ENCODE measurements at places on chromosomes 2 and 18.

GRCh38 chr18:8319798-8320489, 289.3 kb upstream of the RAB12 start:
- no peak for DNase-seq

DNA sequence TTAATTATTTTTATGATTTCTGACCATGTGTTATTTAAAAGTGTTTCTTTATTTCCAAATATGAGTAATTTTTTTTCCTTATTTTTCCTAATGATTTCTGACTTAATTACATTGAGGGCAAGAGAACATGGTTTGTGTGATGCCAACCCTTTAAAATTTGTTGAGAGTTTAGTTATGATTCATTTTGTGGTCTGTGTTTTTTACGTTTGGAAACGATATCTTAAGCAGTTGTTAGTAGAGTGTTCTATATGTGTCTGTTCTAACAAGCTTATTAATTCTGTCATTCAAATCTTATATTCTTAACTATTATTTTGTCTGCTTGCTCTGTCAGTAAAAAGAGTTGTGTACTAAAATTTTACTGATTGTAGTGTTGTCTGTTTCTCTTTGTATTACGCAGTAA, 15.0 kb downstream of the NAB1 start:
- DNase-seq, result no peak

DNA sequence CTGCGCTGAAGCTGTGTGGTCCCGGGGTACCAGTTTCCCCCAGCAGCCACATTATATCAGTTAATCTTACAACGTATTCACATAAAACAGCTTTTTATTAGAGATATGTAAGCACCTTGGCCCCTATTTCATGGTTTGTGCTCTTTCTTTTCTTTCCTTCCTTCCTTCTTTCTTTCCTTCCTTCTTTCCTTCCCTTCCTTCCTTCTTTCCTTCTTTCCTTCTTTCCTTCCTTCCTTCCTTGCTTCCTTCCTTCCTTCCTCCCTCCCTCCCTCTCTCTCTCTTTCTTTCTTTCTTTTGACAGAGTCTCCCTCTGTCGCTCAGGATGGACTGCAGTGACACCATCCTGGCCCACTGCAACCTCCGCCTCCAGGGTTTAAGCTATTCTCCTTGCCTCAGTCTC, 3.7 kb upstream of the METAP1D start:
- DNase-seq, result no peak

GRCh38 chr18:47100212-47100831, 50.0 kb downstream of the HDHD2 start:
- peak; percentile 63 for DNase-seq

GRCh38 chr2:85795331-85796045, 41.7 kb downstream of the ATOH8 start:
- DNase-seq, result no peak

- no peak for DNase-seq
Observed at GRCh38 chr2:98015671-98016070, 19.9 kb upstream of the TMEM131 start.

DNA sequence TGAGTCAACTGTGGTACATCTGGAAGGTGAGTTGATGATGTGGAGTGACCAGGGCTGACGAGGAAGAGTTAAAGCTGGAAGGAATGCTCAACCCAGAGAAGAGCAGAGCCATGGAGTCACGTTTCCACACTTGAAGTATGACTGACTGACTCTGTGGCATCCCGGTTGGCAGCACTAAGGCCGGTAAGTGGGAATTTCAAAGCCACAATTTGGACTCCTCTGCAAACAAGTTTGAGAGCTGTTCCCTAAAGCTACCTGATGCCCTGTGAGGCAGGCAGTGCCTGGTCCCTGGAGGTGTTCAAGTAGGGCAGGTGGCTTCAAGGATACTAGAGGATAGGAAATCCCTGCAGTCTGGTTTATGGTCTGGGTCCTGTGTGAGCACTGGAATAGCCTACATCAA, 69.3 kb upstream of the ITGB6 start:
- DNase-seq, result no peak

GRCh38 chr2:168500516-168500915, 44.4 kb downstream of the CERS6 start:
- peak; percentile 53 for DNase-seq

- no peak for DNase-seq
Observed at GRCh38 chr2:172012677-172013391, 13.1 kb downstream of the METAP1D start.

- DNase-seq, result no peak
Observed at GRCh38 chr2:197285361-197285760, 25.2 kb downstream of the ANKRD44 start.

- DNase-seq, result no peak
Observed at GRCh38 chr2:55302241-55302640, 33.2 kb upstream of the MTIF2 start.

DNA sequence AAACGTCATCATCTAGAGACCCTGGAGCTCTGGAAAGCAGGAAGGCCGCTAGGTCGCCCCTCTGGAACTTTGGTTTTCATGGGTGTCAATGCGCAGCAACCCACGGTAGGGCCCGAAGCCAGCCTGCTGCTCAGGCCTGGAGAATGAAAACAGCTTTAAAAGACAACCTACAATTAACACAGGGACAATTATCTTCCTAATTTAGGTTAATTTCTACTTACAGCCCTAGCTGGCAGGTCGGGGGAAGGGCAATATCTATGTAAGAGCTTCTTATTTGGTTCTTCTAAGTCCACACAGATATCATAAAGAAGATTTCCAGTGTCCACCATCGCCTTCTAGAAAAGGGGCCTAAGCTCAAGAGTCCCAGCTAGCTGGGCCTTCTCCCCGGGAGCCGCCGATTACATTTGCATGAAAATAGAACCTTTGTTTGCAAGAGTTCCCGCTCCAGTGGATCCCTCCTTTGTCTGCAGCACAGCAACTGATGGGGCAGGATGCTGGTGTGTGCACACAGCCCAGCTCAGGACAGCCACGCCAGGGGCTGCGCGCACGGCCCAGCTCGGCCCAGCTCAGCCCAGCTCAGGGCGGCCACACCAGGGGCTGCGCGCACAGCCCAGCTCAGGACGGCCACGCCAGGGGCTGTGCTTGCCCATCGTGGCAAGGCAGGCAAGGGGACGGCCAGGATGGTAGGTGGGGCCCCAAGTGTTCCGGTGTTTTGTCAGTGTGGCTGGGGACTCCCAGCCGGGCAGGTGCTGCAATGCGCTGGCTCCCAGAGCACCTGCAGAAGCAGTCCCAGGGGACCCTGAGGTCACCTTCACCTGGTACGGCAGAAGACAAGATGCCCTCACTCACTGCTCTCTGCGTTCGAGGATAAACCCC, 109.1 kb downstream of the HDAC4 start:
- DNase-seq, result no peak

DNA sequence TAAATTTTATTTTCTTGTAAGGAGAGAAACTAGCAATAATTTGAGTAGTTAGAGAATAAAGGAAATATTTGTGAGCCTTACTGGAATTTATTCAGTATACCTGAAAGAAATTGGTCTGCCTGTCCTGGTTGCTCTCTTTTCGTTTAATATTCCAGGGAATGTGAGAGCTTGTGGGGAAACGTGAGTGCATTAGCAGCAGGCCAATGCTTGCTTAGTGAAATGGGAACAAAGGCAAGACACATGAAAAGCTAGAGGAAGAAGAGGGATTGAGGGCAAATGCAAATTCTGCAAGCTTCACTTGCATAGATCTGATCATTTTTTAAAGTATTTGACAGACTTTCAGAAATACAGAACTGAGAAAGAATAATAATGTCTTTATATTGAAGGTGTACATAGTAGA, 111.0 kb downstream of the ERBB4 start:
- no peak for DNase-seq

- peak; percentile 52 for DNase-seq
Observed at GRCh38 chr2:211745295-211746097, 793.1 kb downstream of the ERBB4 start.

DNA sequence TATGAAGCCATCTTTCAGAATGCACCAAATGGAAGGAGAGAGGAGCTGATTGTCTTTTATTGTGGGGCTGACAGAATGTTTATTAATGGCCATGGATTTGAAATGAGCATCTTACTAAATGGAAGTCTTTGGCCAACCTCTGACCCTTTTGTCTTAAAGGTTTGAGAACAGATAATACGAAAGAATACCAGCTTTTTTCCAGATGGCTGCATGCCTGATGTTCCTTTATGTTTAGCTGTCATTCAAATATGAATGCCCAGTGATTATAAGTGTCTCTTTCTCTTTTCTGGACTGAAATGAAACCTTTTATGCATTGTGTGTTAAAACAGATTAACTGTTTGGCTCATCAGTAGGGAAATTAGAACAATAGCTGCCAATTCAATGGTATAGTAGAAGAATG, 46.0 kb downstream of the PARD3B start:
- no peak for DNase-seq

DNA sequence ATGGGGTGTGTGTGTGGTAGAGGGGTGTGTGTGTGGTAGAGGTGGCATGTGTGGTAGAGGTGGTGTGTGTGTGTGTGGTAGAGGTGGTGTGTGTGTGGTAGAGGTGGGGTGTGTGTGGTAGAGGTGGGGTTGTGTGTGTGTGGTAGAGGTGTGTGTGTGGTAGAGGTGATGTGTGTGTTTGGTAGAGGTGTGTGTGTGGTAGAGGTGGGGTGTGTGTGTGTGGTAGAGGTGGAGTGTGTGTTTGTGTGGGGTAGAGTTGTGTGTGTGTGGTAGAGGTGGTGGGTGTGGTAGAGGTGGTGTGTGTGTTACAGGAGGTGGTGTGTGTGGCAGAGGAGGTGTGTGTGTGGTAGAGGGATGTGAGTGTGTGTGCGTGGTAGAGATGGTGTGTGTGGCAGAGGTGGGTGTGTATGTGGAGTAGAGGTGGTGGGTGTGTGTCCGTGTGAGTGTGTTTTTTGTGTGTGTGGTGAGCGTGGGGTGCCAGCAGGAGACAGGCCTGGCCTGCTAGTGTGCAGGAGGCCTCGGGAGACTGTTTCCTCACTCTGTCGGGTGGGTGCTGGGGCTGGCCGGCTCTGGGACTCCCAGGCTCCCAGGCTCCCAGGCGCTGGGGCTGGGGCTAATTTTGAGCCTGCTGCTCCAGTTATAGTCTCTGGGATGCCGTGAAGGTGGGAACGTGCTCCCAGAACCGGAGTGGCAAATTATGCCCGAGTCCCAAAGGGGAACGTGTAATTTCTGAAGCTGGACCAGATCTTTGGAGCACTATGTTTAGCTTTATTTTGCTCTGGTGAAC, 165.2 kb downstream of the DYSF start:
- DNase-seq, result no peak

GRCh38 chr2:99101697-99102096, 39.8 kb upstream of the C2orf15 start:
- DNase-seq, result peak; percentile 7

- DNase-seq, result no peak
Observed at GRCh38 chr2:69801745-69802290, 27.6 kb upstream of the GMCL1 start.

DNA sequence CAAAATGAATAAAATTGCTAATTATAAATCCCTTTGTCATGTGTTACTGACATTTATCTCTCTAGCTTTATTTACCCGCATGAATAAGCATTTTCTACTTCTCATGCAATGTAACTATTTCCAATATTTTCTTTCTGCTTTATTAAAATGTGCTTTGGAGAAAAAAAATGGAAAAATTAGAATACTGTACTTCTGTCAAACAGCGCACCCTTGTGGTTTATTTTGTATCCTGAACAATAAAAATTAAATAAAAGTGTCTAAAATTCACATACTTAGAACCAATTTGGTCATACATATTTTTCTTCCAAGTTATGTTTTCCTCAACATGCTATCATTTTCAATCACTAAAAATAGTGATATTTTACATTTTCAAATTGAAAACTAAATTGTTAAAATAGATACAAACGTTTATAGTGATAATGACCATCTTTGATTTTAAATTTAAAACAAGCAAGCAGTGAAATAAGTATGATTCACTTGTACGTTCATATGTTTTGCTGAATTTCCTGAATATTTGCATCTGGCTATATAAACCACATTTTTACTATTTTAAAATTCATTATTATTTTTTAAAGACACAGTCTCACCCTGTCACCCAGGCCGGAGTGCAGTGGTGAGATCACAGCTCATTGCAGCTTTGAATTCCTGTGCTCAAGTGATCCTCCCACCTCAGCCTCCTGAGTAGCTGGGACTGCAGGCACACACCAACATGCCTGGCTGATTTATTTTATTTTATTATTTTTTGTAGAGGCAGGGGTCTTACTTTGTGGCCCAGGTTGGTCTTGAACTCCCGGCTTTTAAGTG, 95.9 kb upstream of the GRB14 start:
- peak; percentile 42 for DNase-seq

DNA sequence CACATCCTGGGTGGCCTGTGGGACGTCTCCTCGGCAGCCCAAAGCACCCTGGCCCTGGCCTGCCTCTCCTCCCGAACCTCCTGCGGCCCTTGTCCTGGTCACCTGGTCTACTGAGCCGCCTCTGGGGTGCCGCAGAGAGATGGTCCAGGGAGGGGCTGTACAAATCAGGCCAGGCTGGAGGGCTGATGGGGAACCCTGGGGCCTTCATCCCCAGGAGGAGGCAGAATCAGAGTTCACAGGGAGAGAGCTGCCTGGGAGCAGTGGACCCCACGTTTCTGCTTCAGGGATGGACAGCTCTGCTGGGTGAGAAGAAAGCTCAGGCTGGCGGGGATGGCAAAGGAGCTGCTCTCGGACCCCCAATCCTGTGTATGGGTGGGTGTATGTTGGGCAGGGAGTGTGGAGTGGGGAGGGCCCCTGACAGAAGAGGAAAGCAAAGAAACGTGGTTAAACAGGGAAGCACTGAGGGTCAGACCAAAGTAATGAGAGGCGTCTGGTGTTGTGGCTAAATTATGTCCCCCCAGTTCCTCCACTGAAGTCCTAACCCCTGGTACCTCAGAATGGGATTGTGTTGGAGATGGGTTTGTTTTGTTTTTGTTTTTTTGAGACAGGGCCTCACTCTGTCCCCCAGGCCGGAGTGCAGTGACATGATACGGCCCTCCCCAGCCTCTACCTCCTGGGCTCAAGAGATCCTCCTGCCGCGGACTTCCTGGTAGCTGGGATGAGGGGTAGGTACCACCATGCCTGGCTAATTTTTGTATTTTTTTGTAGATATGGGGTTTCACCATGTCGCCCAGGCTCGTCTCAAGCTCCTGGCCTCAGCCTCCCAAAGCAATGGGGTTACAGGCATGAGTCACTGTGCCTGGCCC, 73.4 kb upstream of the SMAD7 start:
- DNase-seq, result no peak

DNA sequence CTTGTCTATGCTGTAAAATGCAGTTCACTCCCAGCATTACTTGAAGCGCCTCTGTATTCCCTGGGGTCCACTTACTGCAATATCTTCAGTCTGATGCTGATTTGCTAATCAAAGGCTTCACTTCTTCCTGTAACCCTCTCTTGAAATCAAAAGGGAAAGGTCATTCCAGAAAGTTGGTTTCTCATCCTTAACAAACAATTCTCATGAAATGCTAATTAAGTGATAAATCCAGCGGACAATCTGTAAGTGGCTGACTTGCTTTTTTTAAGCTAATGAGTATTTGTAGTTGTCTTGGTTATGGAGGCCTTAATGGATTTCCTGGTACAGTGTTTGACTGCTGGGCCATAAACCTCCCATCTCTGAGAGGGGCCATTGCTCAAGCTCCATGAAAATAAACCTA, 499.6 kb upstream of the HS6ST1 start:
- DNase-seq, result no peak

- DNase-seq, result no peak
Observed at GRCh38 chr2:219207134-219207883, 727 bp downstream of the ZFAND2B start.

GRCh38 chr2:129436809-129437208, 542.7 kb upstream of the RAB6C start:
- no peak for DNase-seq

GRCh38 chr2:78568782-78569373, 456.6 kb upstream of the REG3G start:
- no peak for DNase-seq

GRCh38 chr2:44599130-44599529, 237.4 kb downstream of the CAMKMT start:
- no peak for DNase-seq

All from fibroblast of upper back skin (primary cell).